ENCODE measurements at places on chromosomes 6 and 20.

GRCh38 chr20:33626190-33626589 lies 35.9 kb upstream of the C20orf144 start:
- no peaks in the 10 kb centered on the region for H3K27me3 ChIP-seq
- H3K36me3 ChIP-seq: peaks cover 31% of the 10 kb centered on the region
- H3K4me1 ChIP-seq: peaks cover 26% of the 10 kb centered on the region
- H3K4me3 ChIP-seq: no peak overlapping the region

GRCh38 chr6:38068854-38069590 lies 249.5 kb downstream of the ZFAND3 start:
- H3K4me1 ChIP-seq: no peaks in the 10 kb centered on the region
- H3K4me3 ChIP-seq: no peak overlapping the region
- H3K36me3 ChIP-seq: peaks cover 4% of the 10 kb centered on the region

DNA sequence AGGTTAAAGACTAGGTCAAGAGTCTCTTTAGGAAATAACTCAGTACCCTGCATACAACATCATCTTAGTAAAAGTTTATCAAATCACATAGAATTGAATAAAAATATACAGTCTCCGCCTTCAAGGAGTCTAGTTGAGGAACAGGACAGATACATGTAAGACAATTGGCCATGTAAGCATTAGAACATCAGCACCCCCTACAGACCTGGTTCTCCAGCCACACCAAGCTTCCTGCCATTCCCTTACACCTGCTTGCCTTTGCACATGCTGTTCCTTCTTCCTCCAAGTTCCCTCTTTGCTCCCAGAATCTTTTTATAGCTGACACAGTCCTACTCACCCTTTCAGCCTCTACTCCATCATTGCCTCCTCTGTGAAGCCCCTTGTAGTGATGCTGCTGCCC lies 187.8 kb upstream of the LRFN2 start:
- no peaks in the 10 kb centered on the region for H3K4me1 ChIP-seq
- no peaks in the 10 kb centered on the region for H3K36me3 ChIP-seq
- no peak overlapping the region for H3K27ac ChIP-seq
- no peaks in the 10 kb centered on the region for H3K27me3 ChIP-seq
- no peak for DNase-seq

DNA sequence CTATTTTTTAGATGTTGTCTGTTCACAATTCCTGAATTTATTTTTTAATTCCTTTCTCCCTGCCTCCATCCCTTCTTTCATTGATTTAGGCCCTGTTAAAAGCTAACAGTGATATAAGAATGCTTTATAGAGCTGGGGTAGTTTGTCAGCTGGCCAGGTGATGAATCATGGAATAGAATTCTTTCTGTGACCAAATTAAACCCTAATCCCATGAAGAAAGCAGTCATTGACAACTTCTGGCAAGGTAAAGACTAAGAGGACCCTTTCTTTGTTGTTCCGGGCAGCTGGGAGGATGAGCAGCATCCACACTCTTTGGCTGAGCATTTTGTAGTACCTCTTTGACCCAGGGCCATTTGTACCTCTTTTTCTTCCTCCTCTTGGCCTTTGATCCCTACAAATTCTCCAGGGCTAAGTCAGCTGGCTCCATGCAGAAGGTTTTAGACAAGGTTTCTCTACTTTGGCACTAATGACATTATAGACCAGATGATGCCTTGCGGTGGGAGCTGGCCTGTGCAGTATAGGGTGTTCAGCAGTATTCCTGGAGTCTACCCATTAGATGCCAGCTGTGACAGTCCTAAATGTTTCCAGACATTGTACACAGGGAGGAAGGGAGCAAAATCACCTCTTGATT lies 102.9 kb downstream of the SLX4IP start:
- H3K4me3 ChIP-seq: no peak overlapping the region
- peaks cover 18% of the 10 kb centered on the region for H3K4me1 ChIP-seq
- no peaks in the 10 kb centered on the region for H3K36me3 ChIP-seq
- no peaks in the 10 kb centered on the region for H3K27me3 ChIP-seq

Data from CD4-positive, alpha-beta memory T cell (primary cell).